ENCODE measurements at places on chromosomes 11 and 22. TPM values are rescaled to one million over a fixed set of nuclear protein-coding genes. Genes with fewer than 3 reads are reported as not detected.

The RASSF10 gene
- 9.7 TPM for total RNA-seq

The PKDREJ gene
- total RNA-seq, result 0.06 TPM

The OR9Q2 gene
- not detected for total RNA-seq

The HTR3A gene
- total RNA-seq, result 1.1 TPM

The CTNND1 gene
- total RNA-seq, result 272 TPM

The PHF21B gene
- total RNA-seq, result 2.8 TPM

The RCOR2 gene
- 0.76 TPM for total RNA-seq

The GPHA2 gene
- total RNA-seq, result not detected

The SLC22A25 gene
- not detected for total RNA-seq

The BIRC3 gene
- 110 TPM for total RNA-seq

The PATE3 gene
- total RNA-seq, result not detected

The OSBP2 gene
- total RNA-seq, result 4.0 TPM

The SSTR3 gene
- total RNA-seq, result 0.13 TPM

The SPDYC gene
- not detected for total RNA-seq

The MYO18B gene
- total RNA-seq, result 0.41 TPM

- no peak for DNase-seq
Measured at GRCh38 chr11:10042699-10043098, 251.3 kb downstream of the SBF2 start.

DNA sequence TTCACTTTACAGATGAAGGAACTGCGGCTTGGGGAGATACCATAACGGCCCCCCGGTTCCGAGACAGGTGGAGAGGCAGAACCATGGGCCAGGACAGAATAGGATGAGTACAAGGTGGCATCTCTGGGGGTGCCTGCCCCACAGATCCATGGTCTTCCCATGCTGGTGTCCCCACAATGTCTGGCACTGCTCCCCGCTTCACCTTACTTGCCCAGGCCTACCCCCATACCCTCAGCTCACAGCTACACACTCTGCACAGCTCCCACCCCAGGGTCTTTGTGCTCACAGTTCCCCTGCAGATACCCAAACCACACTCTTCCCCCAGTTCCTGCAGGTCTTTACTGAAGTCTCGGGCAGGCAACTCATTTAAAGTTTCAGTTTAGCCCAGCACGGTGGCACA, 11.4 kb upstream of the DGCR8 start:
- no peak for DNase-seq

DNA sequence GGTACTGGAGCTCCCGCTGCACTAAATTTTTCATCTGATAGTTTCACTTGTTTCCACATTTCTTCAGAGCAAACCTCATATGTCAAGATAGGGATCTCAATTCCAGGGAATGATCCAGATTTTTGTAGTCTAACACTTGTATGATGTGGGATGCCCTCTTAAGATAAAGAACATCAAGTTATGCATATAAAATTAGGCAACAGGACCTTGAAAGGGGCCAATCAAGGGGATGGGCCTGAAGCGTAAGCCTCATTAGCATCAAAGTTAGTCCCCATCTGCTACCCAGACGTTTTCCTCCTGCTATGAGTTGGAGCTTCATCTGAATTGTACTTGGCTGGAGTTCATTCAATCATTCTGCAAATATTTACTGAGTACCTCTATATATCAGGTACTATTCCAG, 17.5 kb downstream of the PDGFD start:
- DNase-seq, result no peak

DNA sequence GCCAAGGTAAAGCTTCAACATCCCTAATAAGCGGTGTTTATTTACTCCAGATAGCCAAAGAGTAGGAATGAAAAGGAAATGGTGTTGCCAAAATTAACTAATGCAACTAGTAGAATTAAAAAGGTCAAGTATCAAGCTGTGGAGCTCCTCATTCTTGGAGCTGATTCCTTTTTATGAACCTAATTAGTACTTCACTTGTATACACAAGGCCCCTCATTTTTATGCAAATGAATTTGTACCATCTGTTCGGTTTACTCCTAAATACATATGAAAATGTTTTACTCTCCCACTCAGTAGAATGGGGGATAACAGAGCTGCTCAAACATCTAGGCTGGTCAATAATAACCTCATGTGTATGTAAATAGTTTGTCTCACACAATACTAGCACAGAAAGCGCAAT, 426.4 kb upstream of the LUZP2 start:
- no peak for DNase-seq

DNA sequence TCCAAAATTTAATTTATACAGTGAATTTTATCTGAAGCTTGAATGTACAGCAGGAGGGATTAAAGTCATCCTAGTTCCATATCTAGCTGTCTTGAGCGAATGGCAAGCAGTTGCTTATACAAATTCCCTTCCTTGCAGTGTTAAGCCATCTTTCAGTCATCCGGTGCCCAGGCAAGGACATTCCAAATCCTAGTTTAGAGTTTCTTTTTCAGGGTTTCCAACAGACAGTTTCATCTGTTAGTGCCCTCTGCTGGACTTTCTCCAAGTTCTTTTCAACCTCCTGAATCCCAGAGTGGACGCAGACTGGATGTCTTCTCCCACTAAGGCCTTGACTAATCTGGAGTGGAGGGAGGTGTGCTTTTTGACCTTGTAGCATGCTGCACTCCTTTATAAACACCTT, 45.4 kb downstream of the GRAMD1B start:
- DNase-seq, result no peak

DNA sequence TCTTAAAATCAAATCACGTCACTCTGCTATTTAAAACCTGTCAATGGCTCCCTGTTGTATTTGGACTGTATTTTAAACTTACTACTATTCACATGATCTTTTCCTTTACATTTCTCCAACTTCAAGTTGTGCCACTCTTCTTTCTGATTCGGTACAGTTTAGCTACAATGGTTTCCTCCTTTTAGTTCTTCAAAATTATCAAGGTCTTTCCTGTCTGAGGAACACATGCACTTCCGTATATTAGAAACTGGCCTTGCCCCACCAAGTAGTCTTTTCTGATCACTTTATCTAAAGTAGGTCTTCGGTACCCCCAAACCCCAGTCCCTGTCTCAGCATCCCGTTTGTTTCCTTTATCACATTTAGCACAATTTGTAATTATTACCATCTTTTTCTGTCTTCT, 81.8 kb downstream of the MTMR3 start:
- DNase-seq, result no peak

- no peak for DNase-seq
Measured at GRCh38 chr11:85866137-85866827, 11.1 kb downstream of the CCDC83 start.

- DNase-seq, result no peak
Measured at GRCh38 chr11:75341612-75342011, 9.8 kb downstream of the ARRB1 start.

GRCh38 chr11:225734-226453, 10.2 kb downstream of the SIRT3 start:
- DNase-seq, result no peak

DNA sequence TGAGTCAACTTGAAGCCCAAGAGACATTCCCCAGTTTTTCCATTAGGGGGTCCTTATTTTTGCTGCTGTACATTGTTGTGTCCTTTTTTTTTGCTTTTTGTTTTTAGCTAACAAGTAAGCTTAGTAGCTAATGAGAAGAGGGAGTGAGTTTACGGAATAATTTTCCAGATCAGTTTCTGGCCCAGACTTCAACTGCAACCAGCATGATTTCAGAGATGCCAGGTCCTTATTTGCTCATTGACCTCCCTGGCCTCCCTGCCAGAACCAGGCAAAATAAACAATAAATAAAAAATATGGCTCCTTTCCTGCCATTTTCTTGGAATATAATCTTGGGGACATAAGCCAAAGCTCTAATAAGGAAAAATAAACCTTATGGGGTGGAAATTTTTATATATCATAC, 185.9 kb downstream of the FAT3 start:
- DNase-seq, result no peak

DNA sequence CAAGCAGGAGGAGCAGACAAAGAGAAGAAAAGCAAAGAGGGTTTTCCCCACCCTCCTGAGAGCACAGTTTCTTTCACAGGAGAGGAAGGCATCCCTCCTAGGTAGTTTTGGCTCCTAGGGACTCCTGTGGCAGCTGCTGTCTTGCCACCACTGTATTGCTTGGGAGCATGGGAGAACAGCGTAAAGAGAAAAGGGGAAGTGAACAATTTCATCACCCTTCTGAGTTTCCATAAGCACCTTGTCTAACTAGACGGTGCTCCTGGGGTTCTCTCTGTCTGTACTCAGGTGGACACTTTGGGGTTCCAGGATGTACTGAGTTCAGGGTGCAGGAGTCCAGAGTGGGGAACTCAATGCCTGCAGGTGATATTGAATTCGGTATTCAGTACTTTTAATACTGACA, 1430.5 kb downstream of the TBC1D22A start:
- no peak for DNase-seq

DNA sequence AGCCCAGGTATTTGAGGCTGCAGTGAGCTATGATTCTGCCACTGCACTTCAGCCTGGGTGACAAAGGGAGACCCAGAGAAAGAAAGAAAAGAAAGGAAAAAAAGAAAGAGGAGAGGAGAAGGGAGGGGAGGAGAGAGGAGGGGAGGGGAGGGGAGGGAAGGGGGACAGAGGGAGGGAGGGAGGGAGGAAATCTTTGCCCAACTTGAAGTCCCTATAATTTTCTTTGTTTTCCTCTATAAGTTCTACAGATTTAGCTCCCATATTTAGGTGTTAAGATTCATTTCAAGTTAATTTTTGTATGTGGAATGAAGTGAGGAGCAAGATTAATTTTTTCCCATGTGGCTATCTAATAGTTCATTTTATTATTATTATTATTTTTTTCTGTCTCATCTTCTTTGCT, 328.3 kb downstream of the LARGE1 start:
- DNase-seq, result no peak

- no peak for DNase-seq
Measured at GRCh38 chr11:99241066-99241465, 220.3 kb downstream of the CNTN5 start.

GRCh38 chr11:1782031-1782590, 18.4 kb upstream of the CTSD start:
- DNase-seq, result no peak

- no peak for DNase-seq
Measured at GRCh38 chr22:31144223-31144622, 3.9 kb upstream of the PLA2G3 start.

- no peak for DNase-seq
Measured at GRCh38 chr11:128860571-128861361, 6.3 kb downstream of the KCNJ1 start.

DNA sequence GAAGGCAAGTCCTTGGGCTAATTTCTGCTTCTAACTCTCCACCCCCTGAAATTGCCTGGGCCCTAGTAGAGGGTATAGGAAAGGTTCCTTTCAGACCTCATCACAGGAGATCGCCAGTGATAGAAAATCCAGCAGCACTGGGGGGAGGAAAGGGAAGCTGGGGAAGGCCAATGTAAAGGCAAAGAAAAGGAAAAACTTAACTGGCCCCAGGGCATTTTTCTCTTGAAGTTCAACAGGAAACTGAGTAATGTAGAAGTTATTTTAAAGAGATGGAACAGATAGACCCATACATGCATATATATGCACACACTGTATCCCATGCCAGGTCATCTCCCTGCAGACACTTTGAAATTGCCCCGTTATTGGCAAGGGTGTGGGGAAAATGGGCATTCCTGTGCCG, 134.0 kb downstream of the TRIM44 start:
- no peak for DNase-seq

DNA sequence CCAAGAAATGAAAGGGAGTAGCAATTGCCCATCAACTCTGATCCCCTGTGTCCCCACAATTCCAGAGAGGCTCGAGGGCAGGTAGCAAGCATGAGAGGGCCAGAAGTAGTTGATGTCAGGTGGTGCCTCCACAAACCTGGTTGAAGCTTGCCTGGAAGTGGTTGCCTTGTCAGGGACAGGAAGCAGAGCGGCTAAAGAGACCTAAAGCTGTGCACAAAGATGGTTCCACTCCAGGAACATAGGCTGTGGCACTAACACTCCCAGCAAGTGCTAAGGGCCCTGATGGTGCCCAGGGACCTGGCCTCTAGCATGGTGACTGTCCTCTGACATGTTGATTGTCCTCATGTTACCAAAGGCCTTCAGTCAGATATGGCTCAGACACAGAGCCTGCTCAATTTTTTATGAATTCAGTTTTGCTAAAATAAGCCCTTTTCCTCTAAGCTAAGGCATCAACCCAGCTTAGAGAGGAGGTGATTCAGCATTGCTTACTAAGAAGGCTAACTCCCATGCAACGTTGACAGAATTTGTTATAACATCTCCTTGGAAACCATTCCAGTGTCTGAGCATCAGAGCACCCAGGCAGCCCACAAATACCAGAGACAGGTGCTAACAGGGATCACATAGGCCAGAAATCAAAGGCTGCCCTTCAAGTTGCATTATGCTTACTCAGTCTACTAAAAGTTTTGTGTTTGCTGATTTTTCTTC, 196.3 kb upstream of the ARHGAP20 start:
- DNase-seq, result no peak

- peak; percentile 63 for DNase-seq
Measured at GRCh38 chr11:84316866-84317555, 1030.8 kb upstream of the CCDC90B start.

GRCh38 chr11:109706945-109707344, 285.0 kb downstream of the C11orf87 start:
- no peak for DNase-seq

GRCh38 chr11:106216281-106216680, 138.8 kb downstream of the AASDHPPT start:
- DNase-seq, result no peak

All from kidney (tissue), 22 donors.